ENCODE measurements at places on chromosomes 16 and 17.

- DNase-seq = no peak
Measured at GRCh38 chr16:20942256-20942655, 41.7 kb downstream of the LYRM1 start.

- no peak for DNase-seq
Measured at GRCh38 chr17:55777471-55777971, 26.7 kb downstream of the PCTP start.

GRCh38 chr16:27690608-27691007 is 140.7 kb downstream of the KATNIP start:
- DNase-seq = no peak

GRCh38 chr16:31063495-31063842 is 10.6 kb downstream of the ZNF668 start:
- no peak for DNase-seq

GRCh38 chr17:73281928-73282327 is 20.2 kb upstream of the CPSF4L start:
- no peak for DNase-seq

DNA sequence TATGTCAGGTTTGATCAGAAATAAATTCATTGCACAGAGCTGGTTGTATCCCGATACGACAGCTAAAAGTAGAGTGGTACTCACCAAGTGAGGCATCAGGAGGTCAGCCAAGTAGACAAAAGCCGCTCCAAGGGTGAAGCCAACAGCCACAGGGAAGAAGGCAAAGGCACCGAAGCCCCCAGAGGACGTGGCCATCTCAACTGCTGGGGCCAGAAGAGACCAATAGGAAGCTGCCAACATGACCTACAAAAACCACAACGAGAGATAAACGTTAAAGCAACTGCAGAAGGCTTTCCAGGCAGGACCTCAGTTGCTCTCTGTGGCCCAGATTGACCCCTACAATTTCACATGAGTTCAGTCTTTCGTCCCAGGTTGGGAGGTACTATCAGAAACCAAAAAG is 61.0 kb downstream of the SLC39A11 start:
- DNase-seq = no peak

- no peak for DNase-seq
Measured at GRCh38 chr17:59838052-59838916, 54.5 kb downstream of the TUBD1 start.

GRCh38 chr16:81415751-81416150 is 28.9 kb upstream of the CMIP start:
- DNase-seq = no peak

DNA sequence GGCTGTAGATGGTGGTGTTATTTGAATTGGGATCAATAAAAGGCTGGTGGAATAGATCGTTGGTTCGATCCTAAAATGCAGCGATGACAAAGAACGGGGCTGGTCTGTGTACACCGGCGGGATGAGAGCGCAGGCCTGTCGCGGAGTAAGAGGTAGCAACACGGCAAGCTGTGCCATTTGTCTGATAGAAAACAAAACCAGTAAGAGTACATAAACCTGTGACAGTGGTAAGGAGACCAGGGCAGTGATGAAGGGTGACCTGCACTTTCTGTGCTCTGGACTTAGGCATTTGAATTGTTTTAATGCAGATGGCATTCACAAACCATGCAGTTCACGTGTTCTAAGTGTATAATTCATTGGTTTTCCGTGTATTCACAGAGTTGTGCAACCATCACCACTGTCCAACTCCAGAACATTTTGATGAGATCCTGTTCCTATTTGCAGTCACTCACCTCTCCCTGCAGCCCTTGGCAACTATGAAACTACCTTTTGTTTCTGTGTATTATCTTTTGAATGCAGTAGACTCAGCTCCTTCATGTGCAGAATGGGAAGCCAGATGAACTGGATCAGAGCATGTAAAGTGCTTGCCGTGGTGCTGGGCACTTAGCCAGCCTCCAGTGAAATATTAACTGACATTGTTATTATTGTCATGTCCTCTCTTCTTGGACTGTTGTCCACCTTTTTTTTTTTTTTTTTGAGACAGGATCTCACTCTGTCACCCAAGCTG is 286.1 kb downstream of the SNX29 start:
- DNase-seq = no peak

DNA sequence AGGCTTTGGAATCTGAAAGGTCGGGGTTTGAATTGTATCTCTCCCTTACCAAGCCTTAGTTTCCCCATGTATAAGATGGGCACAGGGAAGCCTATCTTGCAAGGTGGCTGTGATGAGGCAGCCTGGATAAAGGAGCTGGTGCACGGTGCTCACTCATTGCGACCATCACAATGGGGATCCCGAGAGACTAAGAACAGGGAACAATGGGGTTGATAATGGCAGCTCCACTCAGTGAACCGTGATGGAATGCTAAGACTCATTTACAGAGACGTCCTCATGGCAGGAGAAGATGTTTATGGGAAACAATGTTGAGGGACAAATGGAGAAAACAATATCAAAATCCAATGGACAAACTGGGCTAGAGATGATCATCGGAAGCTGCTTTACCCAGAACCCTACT is 81.8 kb downstream of the SPACA3 start:
- no peak for DNase-seq

- DNase-seq = no peak
Measured at GRCh38 chr16:88703486-88704309, 2.5 kb downstream of the RNF166 start.

GRCh38 chr17:60436676-60437075 is 14.4 kb downstream of the CHCT1 start:
- no peak for DNase-seq

GRCh38 chr16:72952811-72953271 is 95.1 kb downstream of the ZFHX3 start:
- peak; percentile 54 for DNase-seq

DNA sequence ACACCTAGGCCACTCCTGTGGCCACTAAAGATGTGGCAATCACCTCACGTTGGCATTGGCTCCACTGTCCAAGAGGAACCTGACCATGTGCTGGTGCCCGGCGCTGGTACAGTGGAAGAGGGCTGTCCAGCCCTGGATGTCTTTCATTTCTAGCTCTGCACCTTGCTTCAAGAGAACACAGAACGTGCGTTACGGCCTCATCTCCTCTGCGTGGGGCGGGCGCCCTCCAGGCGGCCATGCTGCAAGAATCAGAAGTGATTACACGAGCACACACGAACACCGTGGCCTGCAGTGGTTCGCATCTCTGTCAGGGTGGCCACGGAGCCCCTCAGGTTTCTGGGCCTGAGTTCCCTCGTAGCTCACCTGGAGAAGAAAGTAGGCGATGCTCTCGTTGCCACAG is 7.5 kb downstream of the ANKS3 start:
- DNase-seq = no peak

- DNase-seq = no peak
Measured at GRCh38 chr17:7018331-7018964, 4.4 kb upstream of the BCL6B start.

GRCh38 chr16:79042886-79043285 is 557.7 kb downstream of the MAF start:
- no peak for DNase-seq

DNA sequence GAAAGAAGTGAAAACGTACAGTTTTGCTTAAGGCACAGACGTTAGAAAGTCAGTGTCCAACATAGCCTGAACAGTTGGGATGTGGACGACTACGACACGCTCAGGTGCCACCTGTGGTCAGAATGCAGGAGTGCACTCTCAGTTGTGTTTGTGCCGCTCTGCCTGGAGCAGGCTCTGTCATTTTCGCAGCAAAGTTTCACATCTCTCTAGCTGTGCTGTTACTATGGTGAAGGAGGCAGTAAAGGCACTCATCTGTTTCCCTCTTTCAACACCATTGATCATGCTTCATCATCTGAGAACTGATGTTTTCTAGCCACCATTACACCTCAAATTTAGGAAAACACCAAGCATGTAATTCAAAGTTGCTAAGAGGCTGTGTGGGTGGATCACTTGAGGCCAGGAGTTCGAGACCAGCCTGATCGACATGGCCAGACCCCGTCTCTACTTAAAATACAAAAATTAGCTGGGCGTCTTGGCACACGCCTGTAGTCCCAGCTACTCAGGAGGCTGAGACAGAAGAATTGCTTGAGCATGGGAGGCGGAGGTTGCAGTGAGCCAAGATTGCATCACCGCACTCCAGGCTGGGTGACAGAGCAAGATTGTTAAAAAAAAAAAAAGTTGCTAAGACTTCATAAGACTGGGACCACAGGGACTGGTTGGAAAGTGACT is 44.9 kb upstream of the DNAJA2 start:
- DNase-seq = no peak

DNA sequence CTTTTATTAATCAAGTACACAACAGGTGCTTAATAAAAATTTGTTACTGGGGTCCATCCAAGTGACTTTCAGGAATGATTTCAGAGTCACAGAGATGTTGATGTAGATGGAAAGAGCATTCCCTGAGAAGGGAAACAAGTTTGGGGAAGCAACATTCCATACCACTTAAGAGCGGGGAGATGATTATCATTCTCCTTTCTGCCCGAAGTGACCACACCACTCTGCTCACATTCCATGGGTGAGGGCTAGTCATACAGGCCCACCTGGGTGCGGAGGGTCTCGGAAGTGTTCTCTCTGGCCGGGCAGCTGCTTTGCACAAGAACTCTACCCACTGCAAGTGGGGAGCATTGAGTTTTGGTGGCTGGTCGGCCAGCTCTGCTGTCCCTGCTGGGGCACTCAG is 231.4 kb downstream of the SNX29 start:
- DNase-seq = no peak

- no peak for DNase-seq
Measured at GRCh38 chr17:49887744-49888360, 40.0 kb upstream of the TAC4 start.

DNA sequence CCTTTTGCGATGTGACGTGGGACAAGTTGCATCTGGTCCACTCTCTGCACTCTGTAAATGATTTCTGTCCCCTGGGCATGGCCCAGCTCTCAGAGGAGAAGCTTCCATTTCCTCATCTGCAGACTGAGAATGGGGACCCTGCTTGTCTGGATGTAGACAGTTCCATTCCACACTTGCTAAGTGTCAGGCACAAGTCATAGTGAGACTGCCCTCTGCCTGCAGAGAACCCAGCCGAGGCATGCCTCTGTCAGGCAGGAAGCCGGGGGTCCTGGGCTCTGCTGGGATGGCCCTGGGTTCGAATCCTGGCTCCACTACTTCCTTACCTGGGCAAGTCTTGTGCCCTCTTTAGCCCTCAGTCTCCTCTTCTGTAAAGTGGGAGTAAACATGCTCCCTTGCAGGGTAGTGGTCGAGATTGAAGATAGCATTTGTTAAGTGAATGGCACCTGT is 4.1 kb downstream of the MAP2K3 start:
- DNase-seq = no peak

- DNase-seq = no peak
Measured at GRCh38 chr16:23597003-23597756, 1.1 kb upstream of the NDUFAB1 start.

DNA sequence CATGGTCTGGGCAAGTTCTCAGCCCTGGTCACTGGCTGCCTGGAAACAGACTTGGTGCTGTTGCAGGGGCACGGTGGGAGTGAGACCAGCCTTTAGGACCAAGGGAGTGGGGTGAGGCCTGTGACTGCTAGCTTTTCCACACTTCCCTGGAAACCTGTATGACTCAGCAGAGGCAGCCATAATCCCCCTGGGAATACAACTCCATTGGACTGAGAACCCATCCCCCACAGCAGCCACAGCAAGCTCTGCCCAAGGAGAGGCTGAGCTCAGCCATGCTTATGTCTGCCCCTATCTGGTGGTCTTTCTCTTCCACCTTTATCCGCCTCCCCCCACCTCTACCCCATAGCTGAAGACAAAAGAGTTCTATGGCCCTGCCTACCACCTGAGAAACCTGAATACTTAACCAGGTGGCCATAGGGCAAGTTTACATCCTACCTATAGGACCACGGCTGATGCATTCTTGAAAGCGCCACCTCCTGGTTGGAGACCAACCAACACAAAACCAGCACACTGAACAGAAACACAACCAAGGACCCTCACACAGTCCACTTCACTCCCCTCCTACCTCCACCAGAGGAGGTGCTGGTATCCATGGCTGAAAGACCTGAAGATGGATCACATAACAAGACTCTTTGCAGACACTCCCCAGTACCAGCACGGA is 816.2 kb upstream of the SOX9 start:
- DNase-seq = no peak

DNA sequence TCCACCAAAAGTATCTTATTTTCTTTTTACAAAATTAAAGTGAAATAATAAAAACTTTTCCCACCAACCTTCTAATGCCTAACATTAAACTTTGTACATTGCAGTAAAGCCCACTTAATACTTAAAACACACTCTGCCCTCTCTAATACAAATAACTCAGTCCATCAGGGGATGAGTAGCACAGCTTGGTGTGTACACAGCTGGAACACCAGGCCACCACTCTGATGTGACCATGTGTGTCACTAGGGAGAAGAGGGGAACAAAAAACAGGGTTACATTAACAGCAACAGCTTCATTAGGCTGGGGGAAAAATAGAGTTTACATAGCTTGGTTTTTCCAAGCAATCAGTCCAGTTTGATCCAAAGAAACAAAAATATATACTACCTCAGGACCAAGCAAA is 295.0 kb downstream of the CEP112 start:
- DNase-seq = no peak

DNA sequence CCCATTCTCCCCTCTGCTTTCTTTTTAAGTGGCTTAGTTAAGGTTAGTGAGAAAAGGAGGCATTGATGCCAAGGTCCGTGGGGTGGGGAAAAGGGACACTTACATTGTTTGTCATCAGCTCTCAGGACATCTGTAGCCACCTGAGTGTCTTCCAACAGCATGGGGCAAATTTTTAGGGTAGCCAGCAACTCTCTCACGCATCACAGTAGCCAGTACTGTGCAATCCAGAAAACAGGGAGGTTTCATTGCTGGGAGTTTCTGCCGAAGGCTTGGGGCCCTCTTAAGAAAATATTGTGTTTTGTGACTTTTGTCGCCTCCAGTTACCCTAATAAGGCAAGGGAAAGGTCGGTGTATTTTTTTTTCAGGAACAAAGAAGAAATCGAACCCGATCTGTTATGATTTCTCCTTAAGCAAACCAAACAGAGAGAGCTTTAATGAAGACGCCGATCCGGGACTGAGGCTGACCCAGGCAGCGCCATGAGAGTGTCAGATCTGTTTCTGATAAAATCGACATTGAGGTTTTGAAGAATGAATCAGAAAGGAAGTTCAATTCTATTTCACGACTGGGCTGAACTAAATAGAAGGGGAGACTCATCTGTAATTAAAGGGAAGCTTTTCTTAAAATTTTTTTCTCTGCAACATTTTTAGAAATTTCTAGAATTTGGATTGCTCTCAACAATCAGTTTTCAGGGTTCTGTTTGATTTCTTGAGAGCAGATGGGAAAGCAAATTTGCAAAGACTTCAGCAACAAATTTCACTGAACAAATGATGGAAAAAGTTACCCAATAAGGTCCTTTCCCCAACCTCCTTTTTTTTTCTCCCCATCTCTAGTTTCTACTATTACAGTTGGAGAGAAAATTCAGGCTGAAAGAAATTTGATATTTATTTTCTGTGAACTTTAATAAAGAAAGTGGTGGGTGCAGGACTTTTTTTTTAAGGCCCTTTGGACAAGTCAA is 144.7 kb upstream of the IRX3 start:
- DNase-seq = peak; percentile 58

GRCh38 chr17:51435641-51436091 is 175.3 kb downstream of the UTP18 start:
- no peak for DNase-seq

GRCh38 chr16:31429796-31430195 is 1.6 kb upstream of the COX6A2 start:
- DNase-seq = no peak

Measured in fibroblast of skin of left quadriceps (primary cell).